Stimulated activated CD4-positive, alpha-beta T cell treated with anti-CD3 and anti-CD28 coated beads, Interleukin-1b, Interleukin-23, amount 100 ng/mL, for 1 hour (primary cell): ENCODE measurements at places on chromosomes 11 and 22.

DNA sequence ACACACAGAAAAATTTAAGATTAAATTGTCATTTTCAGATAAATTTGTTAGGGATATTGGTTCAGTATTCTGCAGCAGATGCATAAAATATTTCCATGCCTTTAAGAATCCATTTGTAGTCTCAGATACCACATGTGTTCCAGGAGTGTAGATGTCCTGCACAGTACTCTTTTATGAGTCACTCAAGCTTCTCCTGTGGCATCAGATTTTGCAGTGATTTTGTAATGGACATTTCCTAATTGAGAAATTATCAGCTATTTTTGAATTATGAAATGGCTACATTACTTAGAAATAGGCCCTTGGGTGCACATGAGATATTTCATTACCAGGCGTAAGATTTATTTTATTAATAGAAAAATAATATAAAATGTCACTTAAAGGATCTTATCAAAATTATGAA, 18.9 kb downstream of the MMP3 start:
- DNase-seq: no peak

DNA sequence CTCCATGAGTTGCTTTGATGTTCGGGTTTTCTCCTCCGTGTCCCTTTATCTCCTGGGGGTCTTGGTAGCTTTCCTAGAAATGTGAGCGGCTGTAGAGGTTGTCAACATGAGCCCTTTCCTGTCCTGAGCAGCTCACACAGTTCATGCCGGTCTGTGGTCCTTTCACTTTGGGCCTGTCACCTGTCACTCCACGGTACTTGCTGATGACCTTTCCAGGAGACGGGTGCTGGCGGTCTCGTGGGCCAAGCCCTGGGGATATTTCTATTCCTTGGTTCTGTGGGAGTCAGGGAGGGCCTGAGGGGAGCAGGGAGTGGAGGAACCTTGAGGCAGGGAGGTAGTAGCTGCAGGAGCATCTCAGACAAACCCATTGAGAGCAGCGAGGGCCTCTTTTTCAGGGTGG, 20.9 kb upstream of the FGF4 start:
- DNase-seq: no peak

DNA sequence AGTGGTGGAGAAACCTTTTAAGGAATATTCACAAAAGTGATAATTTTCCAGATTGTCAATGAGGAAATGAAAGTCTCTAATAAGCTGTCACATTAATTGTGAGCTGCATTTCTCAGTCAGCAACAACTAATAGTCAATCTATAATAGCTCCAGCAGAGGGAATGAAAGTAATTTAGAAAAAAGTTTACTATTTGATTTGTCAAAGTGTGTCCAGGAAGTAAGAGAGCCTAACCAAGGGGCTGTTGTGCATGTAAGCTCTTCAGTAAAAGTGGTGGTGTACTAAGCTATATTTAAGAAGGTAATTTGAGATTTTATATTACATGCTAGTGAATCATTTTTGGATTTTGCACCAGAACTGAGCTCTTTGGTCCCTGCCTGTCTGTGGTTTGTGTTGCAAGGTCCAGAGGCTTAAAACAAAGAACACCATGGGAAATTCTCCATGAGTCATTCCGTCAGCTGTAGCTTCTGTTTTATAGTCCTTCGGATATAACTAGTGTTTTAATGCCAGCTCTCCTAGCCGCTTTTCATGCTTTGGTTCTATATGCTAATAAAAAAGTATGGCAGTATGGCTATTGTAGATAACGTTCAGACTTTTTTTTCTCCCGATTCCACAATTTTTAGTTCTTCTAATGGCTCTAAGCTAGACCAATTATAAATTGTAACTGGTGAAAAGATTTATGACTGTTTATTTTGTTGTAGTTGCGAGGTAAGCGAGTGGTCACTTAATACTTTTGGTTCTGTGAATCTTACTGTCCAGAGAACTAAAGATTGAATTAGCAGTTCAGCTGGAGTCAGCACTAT, 64.6 kb downstream of the ARHGEF12 start:
- no peak for DNase-seq

DNA sequence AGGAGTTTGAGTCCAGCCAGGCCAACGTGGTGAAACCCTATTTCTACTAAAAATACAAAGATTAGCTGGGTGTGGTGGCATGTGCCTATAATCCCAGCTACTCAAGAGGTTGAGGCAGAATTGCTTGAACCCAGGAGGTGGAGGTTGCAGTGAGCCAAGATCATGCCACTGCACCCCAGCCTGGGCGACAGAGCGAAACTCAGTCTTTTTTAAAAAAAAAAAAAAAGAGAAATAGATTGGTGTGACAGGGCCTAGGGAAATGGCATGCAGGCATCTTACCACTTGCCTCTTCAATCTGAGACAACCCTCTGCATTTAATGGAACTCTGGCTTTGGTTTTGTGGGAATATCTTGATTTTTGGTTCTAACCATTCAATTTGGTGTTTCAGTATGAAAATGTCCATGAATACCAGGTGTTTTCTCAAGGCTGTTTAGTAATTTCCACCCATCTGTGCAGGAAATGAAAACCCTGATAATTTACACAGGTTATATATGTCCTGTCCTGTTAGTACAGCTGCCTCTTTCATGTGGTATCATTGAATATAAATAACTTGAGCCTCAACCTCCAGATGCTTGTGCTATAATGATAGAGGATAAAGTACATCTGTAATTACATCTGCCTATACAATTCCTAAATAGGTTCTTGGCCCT, 8.4 kb downstream of the XBP1 start:
- no peak for DNase-seq

DNA sequence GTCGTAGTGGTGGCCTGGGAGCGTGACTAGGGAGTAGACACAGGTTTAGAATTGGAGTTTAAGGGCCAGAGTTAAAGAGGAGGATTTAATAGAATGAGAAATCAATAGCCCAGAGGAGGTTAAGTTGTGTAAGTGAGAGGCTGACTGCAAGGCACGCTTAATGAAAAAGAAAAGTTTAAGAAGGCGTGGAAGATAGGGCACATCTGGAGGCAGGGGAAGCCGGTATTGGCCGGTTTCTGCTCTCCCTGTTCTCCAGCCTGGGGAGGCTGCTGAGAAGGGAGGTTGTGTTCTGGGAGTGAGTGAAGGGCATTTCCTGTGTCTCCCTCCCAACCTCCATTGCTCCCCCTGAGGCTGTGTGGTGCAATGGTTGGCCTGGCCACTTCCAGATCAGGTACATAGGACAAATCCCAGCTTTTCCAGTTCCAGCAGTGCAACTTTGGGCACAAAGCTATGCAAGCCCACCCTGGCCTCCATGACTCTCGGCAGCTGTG, 6.3 kb downstream of the GRIK4 start:
- DNase-seq: no peak

DNA sequence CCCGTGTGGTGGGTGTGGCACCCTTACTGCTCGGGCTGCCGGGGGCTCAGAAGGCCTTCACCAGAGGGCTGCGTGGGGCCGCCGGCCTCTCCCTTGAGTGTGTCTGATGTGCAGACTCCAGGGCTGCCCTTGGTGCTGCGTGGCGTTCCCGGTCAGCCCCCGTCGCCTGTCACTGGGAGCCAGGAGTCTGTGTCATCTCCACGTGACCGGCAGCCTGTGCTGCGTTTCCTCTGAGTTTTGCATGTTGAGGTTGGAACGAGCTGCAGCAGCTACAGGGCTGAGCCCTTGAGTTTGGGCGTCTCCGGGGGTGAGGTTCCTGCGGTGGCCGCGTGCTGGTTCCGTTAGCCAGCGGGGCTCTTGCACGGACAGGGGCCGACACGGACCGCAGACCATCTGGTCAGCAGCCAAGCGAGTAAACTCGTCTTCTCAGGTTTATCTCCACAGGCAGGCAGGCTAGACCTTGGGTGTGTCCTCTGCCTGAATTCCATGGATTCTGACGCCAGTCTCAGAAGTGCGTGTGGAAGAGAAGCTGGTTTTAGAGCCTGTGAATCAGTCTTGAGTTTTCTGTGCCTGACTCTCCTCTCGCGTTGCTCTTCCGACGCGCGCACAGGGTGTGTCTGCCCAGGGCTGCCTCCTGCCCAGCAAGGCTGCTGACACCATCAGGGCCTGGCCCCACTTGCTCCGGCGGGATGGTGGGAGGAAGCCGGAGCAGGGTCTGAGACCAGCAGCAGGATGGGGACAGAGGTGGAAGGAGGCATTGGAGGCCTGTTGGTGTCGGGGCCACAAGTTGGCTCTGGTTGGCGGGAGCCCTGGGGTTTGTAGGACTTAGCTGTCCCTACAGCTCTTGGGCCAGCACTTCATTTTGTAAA, 10.5 kb downstream of the PTDSS2 start:
- no peak for DNase-seq

DNA sequence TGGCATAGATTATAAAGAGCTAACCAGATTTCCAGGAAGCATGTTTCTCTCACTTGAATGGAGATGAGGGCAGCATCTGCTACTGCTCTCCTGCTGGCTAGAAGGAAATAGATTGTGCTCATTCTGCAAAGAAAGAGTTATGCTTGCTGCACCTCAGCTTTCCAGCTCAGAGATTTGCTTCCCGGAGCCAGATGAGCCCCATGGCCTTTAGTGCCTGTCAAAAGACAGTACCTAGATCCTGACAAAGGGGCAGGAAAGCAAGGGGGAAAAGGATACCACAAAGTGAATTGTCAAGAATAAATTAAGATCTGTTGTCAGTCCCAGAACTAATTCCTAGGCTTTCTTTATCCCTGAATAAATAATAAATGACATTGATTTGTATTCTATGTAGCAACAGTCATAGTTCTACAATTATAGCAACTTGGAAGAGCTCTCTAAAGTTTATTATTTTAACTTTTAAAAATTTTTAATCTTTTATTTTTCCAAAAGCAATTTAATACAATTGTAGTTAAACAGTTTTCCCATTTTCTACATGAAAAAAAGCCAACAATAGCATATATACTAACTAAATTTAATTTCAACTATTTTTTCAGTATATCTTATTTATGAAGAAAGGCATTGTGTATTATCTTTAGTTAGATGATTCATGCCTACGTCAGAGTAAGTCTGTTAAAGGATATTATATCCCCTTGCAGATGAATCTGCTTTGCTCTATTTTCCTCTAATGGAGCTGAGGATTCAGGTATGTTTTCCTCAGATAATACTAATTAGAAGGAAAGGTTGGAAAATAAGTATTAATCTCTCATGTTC, 306.1 kb upstream of the DDI1 start:
- DNase-seq: no peak

- DNase-seq: no peak
These were observed 19.3 kb upstream of the NUCB2 start for GRCh38 chr11:17257196-17257595.

DNA sequence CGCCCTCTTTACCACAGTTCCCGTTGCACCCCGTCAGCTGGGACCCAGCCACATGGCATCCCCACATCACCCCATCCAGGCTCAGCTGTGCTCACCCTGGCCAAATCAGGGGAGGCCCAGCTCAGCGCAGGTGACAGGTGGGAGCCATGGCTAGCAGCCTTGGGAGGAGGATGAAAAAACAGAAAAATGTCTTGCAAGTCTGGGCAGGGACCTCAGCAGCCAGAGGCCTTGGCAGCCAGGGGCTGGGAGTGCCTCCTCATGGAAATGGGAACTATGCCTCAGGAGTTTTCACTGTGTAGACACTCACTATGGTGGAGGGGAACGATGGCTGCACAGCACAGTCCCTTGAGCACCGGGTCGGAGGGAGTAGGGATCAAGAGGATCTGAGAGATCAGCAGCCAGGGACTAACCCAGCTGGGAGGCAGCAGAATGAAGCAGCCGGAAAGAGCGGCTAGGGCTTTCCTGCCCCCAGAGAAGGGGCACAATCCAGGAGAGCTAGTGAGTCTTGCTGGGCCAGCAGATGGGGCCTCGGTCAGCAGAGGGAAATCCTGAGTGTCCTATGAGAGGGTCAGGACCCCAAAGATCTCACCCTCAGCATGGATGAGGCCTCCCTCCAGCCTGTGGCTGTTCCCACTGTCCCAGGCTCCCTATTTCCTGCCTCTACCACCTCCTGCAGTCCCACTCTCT, 6.2 kb upstream of the FTH1 start:
- DNase-seq: no peak

DNA sequence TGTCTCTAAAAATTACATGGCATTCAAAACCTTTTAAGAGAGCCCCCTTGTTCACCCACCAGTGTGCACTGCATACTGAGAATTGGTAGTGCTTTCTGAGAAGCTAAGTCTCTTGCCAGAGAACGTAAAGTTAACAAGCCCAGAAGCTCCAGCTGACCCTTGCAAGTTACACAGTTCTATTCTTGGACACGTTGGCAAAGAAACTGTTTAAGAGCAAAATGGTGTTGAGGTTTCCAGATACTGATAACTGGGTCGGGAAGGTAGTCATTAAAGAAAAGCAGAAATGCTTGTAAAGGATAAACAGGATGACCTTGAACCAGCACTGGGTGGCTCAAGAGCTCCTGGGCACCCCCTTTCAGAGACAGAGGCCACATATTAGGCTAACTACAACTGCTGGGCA, 284.8 kb downstream of the CADM1 start:
- no peak for DNase-seq

DNA sequence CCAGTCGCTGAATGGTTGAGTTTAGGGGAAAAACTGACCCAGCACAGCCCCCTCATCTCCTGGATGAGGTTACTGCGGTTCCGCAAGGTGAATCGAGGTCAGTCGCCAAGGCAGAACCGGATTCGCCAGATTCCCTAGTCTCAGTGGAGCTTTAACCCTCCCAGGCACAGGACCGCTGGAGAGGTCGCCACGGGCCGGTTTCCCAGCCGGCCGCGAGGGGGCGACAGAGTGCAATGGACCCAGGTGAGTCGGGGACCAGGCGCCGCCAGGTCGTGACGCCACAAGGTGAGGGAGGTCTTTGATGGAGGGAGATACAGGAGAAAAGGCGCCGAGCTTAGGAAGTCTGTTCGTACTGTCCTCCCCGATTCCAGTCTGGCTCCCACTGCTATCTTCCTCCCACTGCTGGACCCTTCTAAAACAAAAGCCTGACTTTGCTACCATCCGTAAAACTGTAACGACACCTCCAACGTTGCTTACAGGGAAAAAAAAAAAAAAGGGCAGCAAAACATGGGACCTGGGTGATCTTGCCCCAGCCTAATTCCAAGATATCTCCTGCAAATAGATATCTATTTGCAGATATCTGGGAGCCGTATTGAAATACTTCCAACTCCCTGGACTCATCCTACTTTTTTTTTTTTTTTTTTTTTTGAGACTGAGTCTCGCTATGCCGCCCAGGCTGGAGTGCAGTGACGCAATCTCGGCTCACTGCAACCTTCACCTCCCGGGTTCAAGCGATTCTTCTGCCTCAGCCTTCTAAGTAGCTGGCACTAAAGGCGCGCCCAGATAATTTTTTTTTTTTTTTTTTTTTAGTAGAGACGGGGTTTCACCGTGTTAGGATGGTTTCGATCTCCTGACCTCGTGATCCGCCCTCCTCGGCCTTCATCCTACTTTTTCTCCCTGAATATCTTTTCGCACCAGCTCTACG, 1.4 kb upstream of the GGA1 start:
- DNase-seq: peak; percentile 92
